ENCODE measurements at places on chromosomes 7 and 10.
A peak's percentile ranks its signal among the peaks of the same experiment; 100 is the strongest.

DNA sequence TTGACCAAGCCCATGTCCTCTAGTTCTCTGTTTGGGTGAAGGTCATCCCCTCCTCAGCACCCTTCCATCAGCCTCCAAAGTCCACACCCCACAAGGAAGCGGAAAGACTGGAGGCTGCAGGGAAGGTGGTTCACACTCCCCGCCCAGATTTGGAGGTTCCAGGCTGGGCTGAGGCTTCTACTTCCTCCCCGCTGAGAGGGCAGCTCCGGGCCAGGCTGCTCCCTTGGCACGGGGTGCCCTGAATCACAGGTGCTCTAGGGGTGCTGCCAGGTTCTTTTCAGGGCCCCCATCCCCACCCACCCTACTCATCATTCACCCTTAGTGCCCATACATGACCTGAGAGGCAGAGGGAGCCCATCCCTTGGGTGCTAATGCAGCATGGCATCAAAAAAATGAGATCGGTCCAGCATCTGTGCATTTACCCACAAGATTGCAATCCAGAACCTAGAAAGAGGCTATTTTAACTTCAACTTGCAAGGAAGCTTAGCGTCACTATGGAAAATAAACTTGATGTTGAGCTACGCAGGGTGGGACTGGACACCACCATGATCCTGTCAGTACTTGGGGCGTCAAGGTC, 47.3 kb upstream of the ZMIZ1 start:
- no peak for DNase-seq

GRCh38 chr10:132248455-132249225, 59.1 kb downstream of the STK32C start:
- peak; percentile 75 for DNase-seq

DNA sequence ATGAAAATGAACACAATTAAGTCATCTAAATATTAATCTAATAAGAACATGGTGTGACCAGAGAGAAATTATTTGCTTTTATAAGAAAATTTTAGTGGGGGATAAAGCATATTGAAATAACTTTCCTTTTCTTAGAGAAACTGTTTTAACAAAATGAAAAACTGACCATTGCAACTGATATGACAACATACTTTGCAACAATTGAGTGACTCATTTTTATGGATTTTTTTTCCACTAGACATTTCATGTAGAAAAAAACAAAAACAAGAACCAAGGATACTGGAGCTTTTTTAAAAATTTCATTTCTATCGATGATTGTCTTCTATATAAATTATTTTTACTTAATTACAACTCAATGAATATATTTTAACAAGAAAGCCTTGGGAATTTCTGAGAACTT, 90.0 kb downstream of the C1GALT1 start:
- no peak for DNase-seq

DNA sequence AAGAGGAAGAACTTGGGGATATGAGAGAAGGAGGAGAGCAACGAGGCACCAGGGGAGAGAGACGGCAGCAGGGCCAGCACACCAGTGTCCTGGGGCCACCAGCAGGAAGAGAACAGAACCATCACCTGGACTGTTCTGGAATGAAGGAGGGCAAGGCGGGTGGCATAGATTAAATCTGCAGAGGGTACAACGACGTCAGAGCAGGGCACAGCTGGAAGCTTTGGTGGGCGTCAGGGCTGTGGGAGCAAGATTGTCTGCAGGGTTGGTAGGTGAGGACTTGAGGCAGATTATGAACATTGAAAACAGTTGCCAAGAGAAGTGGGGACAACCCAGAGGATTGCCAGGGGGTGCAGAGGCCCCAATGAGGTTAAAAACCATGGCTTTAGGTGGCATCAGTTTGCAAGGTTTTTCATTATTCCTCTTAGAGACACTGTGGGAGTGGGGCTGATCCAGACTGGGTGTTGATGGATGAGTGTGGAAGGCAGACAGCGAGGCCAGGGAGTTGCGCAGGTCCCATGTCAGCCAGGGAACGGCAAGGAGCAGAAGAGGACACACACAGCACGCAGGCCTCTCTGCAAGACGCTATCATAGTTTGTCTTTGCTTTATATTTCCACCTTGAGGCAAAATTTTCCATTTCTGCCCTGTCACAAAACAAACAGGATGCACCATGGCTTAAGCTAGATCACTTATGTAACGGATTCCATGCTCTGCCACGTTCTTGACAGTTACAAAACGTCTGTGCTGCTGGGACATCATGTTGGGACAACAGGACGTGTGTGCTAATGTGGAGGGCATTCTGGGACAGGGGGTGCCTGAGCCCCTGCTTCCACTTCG, 52.5 kb upstream of the LEP start:
- DNase-seq: no peak

GRCh38 chr10:20200758-20201157, 384.5 kb downstream of the PLXDC2 start:
- DNase-seq: no peak

- no peak for DNase-seq
Observed at GRCh38 chr7:102069931-102070629, 216.6 kb upstream of the SH2B2 start.

- no peak for DNase-seq
Observed at GRCh38 chr7:48171202-48171601, at the start of gene ABCA13. Gene ABCA13 (plus strand): TSS chr7:48171458. CDS start chr7:48171484, 26 bp downstream.

GRCh38 chr10:102729029-102730026, 14.4 kb upstream of the WBP1L start:
- DNase-seq: peak; percentile 45

GRCh38 chr10:8617792-8618191, 563.3 kb downstream of the GATA3 start:
- no peak for DNase-seq

DNA sequence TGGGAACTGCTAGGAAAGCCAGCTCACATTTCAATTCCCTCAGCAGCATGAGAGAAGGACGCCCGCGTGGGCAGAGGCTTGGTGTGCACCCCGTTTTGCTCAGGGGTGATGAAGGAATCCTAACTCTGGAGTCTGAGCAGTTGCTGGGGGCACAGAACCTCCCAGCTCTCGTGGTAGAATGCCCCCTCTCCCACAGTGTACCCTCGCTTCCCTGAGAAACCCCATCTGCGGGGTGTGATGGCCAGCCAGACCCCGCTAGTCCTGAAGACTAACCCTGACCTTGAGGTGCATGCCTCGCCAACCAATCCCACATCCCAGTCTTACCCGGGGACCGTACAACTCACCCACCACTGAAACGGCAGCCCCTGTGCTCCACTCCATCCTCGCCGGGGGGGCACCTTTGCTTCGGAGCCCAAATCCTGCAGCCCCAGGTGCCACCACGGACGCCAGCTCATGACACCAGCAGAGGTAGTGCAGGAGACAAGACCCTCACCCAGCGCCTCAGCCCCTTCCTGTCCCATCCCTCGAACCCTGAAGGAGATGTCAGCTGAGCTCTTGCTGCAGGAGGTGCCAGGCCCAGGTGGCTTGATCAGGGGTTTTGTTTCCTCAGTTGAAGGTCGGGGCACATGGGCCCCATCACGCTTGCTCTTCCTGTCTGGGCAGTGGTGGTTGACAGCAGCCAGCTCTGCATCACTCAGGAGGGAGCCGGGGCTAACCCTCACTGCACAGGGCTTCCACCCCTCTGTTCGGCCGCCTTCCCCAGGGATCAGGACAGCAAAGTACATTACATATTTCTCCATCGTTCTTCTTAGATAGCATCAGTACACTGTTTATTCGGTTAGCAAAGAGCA, 236.5 kb downstream of the MGMT start:
- no peak for DNase-seq

- DNase-seq: no peak
Observed at GRCh38 chr7:142231716-142232115, 26.1 kb downstream of the PRSS58 start.

DNA sequence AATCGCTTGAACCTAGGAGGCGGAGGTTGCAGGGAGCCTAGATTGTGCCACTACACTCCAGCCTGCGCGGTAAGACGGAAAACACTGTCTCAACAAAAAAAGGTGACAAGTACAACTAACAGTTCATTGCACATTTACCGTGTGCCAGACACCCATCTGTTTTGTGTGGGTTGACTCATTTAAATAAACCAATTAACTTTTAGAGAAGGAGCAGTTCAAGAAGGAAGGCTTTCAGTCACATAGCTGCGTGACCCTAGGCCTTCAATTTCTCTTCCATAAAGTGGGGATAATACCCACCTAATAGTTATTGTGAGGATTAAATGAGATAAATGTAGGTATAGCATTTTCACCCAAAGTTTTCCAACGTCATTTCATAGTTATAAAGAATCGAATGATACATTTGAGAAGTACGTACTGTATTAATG, 52.3 kb upstream of the KDM7A start:
- no peak for DNase-seq

GRCh38 chr10:133338080-133339071, 1.7 kb upstream of the CALY start:
- no peak for DNase-seq

DNA sequence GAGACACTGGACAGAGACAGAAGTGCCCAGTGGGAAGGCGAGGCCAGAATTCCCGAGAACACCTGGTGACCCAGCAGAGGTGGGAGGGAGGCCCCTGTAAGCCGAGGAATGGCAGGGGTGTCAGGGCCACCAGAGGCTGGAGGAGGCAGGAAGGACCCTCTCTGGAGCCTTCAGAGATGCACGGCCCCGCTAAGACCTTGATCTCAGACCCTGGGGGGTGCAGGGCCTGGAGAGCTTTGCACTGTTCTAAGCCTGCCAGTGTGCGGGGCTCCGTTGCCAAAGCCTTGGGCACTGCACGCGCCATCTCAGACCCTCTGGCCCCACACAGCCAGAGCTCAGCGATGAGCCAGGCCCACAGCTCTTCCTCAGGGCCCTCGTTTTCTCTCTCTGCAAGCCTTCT, 557.1 kb downstream of the PTPRN2 start:
- DNase-seq: no peak

DNA sequence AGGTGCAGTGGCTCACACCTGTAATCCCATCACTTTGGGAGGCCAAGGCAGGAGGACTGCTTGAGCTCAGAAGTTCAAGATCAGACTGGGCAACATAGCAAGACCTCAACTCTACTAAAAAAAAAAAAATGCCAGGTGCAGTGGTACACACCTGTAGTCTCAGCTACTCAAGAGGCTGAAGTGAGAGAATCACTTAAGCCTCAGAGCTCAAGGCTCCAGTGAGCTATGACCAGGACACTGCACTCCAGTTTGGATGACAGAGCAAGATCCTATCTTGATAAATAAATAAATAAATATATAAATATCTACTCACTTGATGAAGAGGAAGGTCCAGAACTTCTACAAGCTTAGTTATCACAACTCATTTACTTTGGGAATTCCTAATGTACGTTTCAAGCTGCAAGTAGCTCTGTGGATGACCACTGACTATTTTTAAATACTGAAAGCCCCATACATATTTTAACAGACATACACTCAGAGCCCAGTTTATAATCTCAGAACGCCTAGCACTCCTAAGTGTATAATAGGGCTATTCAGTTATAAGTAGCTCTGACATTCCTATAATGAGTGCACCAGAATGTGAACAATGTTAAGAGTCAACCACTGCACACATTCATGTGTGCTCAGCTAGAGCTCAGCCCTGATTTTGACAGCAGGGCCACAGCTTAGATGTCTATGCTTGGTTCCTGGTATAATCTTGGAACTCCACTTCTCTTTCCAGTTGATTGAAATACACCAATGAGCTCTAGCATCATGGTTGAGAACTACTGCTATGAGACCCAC, 119.1 kb downstream of the CUBN start:
- no peak for DNase-seq

DNA sequence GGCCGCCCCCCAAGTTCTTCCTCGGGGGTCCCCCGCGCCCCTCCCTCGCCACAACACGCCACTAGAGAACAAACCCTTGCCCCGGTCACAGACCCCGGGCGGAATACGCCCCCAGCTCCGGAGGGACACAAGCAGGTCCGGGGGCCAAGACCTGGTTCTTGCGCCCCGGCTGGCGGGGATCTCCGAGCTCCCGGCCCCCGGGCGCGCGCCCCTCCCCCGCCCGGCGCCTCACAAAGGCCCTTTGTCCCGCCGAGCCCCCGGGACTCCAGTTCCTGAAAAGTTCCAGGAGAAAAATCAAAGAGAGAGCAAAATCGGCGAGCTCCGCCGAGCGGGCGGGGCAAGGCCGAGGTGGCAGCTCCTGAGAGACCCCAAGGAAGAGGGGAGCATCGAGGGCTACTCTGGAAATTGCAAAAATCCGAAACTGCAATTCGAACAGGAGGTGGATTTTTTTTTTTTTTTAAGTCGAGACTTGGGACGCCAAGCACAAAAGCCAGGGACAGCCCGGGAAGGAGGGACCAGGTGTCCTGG, 4.0 kb downstream of the TNRC18 start:
- DNase-seq: no peak

DNA sequence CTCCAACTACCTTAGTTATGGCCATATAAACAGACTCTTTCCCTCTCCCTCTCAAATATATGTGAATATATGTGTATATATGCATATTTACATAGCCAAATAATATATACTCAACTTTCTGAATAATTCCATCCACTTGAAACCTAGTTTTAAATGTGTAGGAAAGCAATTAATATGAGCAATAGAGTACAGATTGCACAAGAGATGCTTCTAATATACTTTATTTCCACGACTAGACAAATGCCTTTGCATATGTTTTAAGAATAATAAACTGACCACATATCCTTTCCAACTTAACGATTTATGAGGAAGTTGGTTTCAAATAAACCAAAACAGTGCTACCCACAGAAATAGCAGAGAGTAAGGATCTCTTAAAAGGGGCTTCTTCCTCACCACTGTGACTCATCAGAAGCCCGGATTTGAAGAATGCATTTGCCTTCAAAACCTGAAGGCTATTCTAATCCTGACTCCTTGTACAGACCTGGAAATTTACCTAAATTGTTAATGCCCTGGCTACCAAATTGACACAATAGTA, 266.3 kb downstream of the AHR start:
- no peak for DNase-seq

GRCh38 chr7:95929710-95930280, 157.4 kb downstream of the DYNC1I1 start:
- DNase-seq: no peak

GRCh38 chr7:101538596-101539459, 90.3 kb downstream of the MYL10 start:
- DNase-seq: peak; percentile 57

GRCh38 chr10:90224791-90225566, 523.6 kb downstream of the KIF20B start:
- no peak for DNase-seq

- DNase-seq: no peak
Observed at GRCh38 chr10:31657434-31657872, 271.2 kb downstream of the ARHGAP12 start.

- no peak for DNase-seq
Observed at GRCh38 chr7:69630292-69630691, 32.0 kb downstream of the AUTS2 start.

- no peak for DNase-seq
Observed at GRCh38 chr10:130265542-130265941, 129.4 kb downstream of the GLRX3 start.

DNA sequence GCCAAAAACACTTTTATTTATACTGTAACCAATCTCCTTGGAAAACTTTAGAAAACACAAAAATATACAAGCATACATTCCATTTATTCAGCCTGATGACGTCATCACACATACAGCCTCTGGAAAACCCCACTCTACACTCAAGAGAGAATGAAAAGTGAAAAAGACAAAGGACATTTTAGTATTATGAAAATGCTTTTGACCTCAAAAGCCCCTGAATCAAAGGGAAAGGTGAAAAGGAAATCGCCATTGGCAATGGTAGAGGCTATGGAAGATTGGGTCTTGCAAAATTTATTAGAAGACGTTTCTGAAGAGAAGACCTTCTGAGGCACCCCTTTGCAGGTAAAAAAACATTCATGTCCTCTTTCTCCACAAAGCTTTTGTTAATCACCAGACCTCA, 82.9 kb upstream of the STRIP2 start:
- no peak for DNase-seq
